Activated naive CD4-positive, alpha-beta T cell treated with anti-CD3 and anti-CD28 coated beads for 36 hours (primary cell): ENCODE measurements at places on chromosomes 1 and 21. TPM values are rescaled to one million over a fixed set of nuclear protein-coding genes. Genes with fewer than 3 reads are reported as not detected.

Gene OR2L3
- not detected for total RNA-seq

Gene FAM72B
- total RNA-seq, result 54.7 TPM

Gene EPHB2
- total RNA-seq, result not detected

Gene FAM151A
- not detected for total RNA-seq

Gene IVL
- not detected for total RNA-seq

Gene SMYD3
- 21.3 TPM for total RNA-seq

Gene SEMA6C
- 1.5 TPM for total RNA-seq

Gene TRIM46
- total RNA-seq, result 3.6 TPM

Gene NUF2
- 63.0 TPM for total RNA-seq

Gene LCE1C
- total RNA-seq, result not detected

Gene CFHR5
- not detected for total RNA-seq

Gene SPATA1
- 1.8 TPM for total RNA-seq

Gene LHX4
- total RNA-seq, result not detected

Gene TMEM54
- total RNA-seq, result 0.84 TPM

Gene SLC44A3
- total RNA-seq, result not detected

Gene PLPPR4
- total RNA-seq, result not detected

Gene TRIM63
- 0.33 TPM for total RNA-seq

Gene FAM167B
- total RNA-seq, result 0.38 TPM

Gene TSPAN1
- not detected for total RNA-seq

Gene RPE65
- total RNA-seq, result not detected

Gene KRTAP13-2
- total RNA-seq, result not detected
